ENCODE measurements at places on chromosomes 2 and 18. TPM values are rescaled to one million over a fixed set of nuclear protein-coding genes. Genes with fewer than 3 reads are reported as not detected.

GREB1 gene
- 0.10 TPM for total RNA-seq

- DNase-seq, result no peak
- no peaks in the 10 kb centered on the region for H3K36me3 ChIP-seq
- no peaks in the 10 kb centered on the region for H3K27me3 ChIP-seq
- no peak overlapping the region for H3K4me3 ChIP-seq
- no peaks in the 10 kb centered on the region for H3K4me1 ChIP-seq
- H3K27ac ChIP-seq, result no peak overlapping the region
These were observed 183.6 kb downstream of the MC4R start for GRCh38 chr18:60188958-60189357.

TBR1 gene
- total RNA-seq, result 0.05 TPM

GRCh38 chr18:48488388-48488850 lies 50.4 kb upstream of the CTIF start:
- H3K27me3 ChIP-seq, result peaks cover 4% of the 10 kb centered on the region
- no peak overlapping the region for H3K27ac ChIP-seq
- H3K4me1 ChIP-seq, result no peaks in the 10 kb centered on the region
- no peak overlapping the region for H3K4me3 ChIP-seq
- no peaks in the 10 kb centered on the region for H3K36me3 ChIP-seq
- DNase-seq, result no peak

DNA sequence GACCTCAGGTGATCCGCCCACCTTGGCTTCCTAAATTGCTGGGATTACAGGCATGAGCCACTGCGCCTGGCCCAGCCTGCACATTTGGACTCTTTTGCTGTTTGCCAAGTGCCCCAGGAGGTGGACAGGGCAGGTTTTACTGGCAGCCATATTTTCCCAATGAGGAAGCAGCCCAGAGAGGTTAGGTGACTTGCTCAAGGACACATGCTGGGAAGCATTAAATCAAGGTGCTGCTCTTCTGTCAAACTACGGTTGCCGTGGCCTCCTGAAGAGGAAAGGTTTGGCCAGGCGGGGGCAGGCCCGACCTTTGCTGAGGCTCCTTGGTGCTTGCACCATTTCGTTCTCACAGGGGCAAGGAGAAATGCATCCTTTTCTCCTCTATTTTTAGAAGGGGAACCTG lies 44.0 kb downstream of the DNMT3A start:
- peaks cover 55% of the 10 kb centered on the region for H3K4me1 ChIP-seq
- no peak overlapping the region for H3K27ac ChIP-seq
- H3K36me3 ChIP-seq, result peaks cover 44% of the 10 kb centered on the region
- DNase-seq, result no peak
- H3K4me3 ChIP-seq, result no peak overlapping the region
- no peaks in the 10 kb centered on the region for H3K27me3 ChIP-seq

GRCh38 chr2:43070676-43071502 lies 155.5 kb downstream of the ZFP36L2 start:
- DNase-seq, result no peak
- H3K4me3 ChIP-seq, result no peak overlapping the region
- H3K27me3 ChIP-seq, result no peaks in the 10 kb centered on the region
- H3K4me1 ChIP-seq, result no peaks in the 10 kb centered on the region
- H3K27ac ChIP-seq, result no peak overlapping the region

- peaks cover 27% of the 10 kb centered on the region for H3K4me1 ChIP-seq
- H3K27me3 ChIP-seq, result peaks cover 17% of the 10 kb centered on the region
- peak overlapping the region; percentile 87 for H3K4me3 ChIP-seq
- peaks cover 3% of the 10 kb centered on the region for H3K36me3 ChIP-seq
These were observed 963 bp downstream of the INPP1 start for GRCh38 chr2:190344276-190344827.

GRCh38 chr2:71891719-71892422 lies 255.8 kb downstream of the CYP26B1 start:
- H3K4me1 ChIP-seq, result no peaks in the 10 kb centered on the region
- H3K4me3 ChIP-seq, result no peak overlapping the region
- H3K36me3 ChIP-seq, result no peaks in the 10 kb centered on the region
- no peaks in the 10 kb centered on the region for H3K27me3 ChIP-seq

ZBTB7C gene
- 1.4 TPM for total RNA-seq

GRCh38 chr2:105869341-105869740 lies 124.6 kb downstream of the NCK2 start:
- H3K36me3 ChIP-seq, result peaks cover 21% of the 10 kb centered on the region
- no peak overlapping the region for H3K27ac ChIP-seq

GRCh38 chr2:176147800-176148496 lies 3.4 kb upstream of the HOXD4 start:
- no peak overlapping the region for H3K4me3 ChIP-seq
- no peak overlapping the region for H3K27ac ChIP-seq
- no peaks in the 10 kb centered on the region for H3K4me1 ChIP-seq

DNA sequence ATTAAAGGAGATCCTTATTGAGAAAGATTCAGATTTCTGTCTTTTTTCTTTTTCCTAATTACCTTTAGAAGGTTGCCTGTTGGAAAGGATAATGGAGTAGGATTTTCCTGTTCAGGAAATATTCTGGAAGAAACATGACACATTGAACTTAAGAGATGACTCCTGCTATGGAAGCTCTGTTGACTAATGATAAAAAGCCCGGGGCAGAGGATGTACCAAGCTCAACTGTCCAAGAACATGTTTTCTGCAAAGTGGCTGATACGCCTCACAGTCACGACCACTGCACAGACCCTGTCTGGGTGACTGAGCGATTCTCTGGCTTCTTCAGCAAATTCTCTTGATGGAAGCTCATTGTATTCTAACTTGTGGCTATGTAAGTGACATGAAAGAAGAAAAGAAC lies 86.2 kb upstream of the THOC1 start:
- H3K36me3 ChIP-seq, result no peaks in the 10 kb centered on the region
- peaks cover 7% of the 10 kb centered on the region for H3K27me3 ChIP-seq
- H3K4me3 ChIP-seq, result no peak overlapping the region
- no peak overlapping the region for H3K27ac ChIP-seq

GRCh38 chr2:7009207-7009911 lies 92.1 kb downstream of the RNF144A start:
- no peaks in the 10 kb centered on the region for H3K36me3 ChIP-seq
- no peak overlapping the region for H3K4me3 ChIP-seq
- no peak overlapping the region for H3K27ac ChIP-seq
- peaks cover 15% of the 10 kb centered on the region for H3K4me1 ChIP-seq
- H3K27me3 ChIP-seq, result no peaks in the 10 kb centered on the region
- no peak for DNase-seq

- peaks cover 15% of the 10 kb centered on the region for H3K27me3 ChIP-seq
- peaks cover 34% of the 10 kb centered on the region for H3K36me3 ChIP-seq
- H3K4me3 ChIP-seq, result peak overlapping the region; percentile 91
- peak overlapping the region; percentile 97 for H3K27ac ChIP-seq
- peaks cover 74% of the 10 kb centered on the region for H3K4me1 ChIP-seq
These were observed 312 bp downstream of the NR4A2 start for GRCh38 chr2:156332284-156332533.

DNA sequence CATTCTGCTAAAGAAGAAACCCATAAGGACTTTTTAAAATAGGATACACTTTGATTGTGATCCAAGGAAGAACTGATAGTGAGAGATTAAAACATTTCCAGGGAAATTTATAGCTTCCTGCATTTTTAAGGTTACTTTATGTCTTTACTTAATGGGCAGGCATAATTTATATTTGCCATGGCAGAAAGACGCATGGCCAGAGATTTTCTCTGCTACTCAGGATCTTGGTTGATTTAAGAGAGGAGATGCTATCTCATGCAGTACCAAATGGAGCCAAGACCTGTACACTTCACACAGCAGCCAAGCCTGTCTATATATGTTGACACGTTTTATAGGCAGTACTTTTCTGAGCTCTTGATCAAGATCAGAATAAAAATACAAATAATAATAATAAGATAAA lies 60.9 kb upstream of the NT5C1B start:
- no peaks in the 10 kb centered on the region for H3K4me1 ChIP-seq
- no peaks in the 10 kb centered on the region for H3K27me3 ChIP-seq
- DNase-seq, result no peak
- H3K36me3 ChIP-seq, result no peaks in the 10 kb centered on the region
- no peak overlapping the region for H3K27ac ChIP-seq

DNA sequence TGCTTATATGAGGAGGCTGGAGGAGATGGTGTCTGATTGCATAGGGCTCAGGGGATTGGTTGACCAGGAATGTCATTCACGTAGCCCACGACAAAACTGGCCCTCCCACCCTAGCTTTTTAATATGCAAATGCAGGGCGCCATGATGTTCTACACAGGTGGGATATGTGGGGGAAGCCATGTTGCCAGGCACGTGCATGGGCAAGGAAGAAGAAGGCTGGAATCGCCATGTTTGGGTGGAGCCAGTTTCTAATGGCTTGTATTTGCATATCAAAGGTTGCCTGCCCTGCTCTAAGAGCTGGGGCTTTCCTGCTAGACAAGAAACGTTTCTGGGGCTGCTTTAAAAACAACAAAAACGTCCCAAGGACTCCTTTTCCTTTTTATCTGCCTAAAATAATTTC lies 26.5 kb upstream of the LINC00305 start:
- no peak overlapping the region for H3K4me3 ChIP-seq
- H3K36me3 ChIP-seq, result no peaks in the 10 kb centered on the region
- DNase-seq, result no peak
- no peaks in the 10 kb centered on the region for H3K4me1 ChIP-seq

TP53I3 gene
- 0.96 TPM for total RNA-seq

- peaks cover 6% of the 10 kb centered on the region for H3K27me3 ChIP-seq
- peaks cover 22% of the 10 kb centered on the region for H3K4me1 ChIP-seq
- DNase-seq, result no peak
- H3K4me3 ChIP-seq, result no peak overlapping the region
These were observed 24.6 kb upstream of the LBH start for GRCh38 chr2:30206461-30207430.

- peaks cover 2% of the 10 kb centered on the region for H3K36me3 ChIP-seq
- no peak overlapping the region for H3K4me3 ChIP-seq
- peaks cover 5% of the 10 kb centered on the region for H3K4me1 ChIP-seq
- no peak for DNase-seq
- no peak overlapping the region for H3K27ac ChIP-seq
These were observed 457.1 kb downstream of the LPIN1 start for GRCh38 chr2:12203528-12203927.
